ENCODE measurements at places on chromosomes 6 and 20.

DNA sequence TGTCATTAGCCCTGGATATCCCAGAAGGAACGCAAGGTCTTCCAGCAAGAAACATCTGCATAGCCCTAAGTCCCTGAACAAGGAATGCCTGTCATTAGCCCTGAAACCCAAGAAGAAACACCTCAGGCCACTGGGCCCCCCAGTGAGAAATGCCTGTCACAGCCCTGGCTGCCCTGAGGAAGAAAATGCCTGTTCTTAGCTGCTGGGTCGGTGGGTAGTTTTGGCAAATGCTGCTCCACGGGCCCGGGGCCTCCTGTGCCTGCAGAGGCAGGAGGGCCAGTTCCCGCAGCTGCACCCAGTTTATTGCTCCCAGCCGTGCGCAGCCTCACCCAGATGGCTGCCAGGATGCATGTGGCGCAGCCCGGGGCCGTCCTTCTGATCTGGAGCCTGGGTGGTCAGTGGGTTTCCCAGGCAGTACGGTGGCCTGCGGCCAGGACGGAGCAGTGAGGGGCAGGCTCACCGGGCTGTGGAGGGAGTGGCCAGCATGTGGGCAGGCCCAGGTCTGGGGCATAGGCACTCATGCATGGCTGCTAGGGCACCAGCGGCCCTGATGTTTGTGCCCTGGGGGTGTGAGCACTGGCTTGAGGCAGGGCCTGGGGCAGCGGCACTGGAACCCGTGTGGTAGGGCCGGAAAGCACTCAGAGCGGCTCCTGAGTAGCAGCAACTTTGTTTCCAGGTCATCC, 219.0 kb downstream of the ERMARD start:
- no peaks in the 10 kb centered on the region for H3K36me3 ChIP-seq
- no peak overlapping the region for H3K27ac ChIP-seq
- no peaks in the 10 kb centered on the region for H3K27me3 ChIP-seq
- no peak overlapping the region for H3K4me3 ChIP-seq
- peak; percentile 13 for DNase-seq
- no peaks in the 10 kb centered on the region for H3K4me1 ChIP-seq

DNA sequence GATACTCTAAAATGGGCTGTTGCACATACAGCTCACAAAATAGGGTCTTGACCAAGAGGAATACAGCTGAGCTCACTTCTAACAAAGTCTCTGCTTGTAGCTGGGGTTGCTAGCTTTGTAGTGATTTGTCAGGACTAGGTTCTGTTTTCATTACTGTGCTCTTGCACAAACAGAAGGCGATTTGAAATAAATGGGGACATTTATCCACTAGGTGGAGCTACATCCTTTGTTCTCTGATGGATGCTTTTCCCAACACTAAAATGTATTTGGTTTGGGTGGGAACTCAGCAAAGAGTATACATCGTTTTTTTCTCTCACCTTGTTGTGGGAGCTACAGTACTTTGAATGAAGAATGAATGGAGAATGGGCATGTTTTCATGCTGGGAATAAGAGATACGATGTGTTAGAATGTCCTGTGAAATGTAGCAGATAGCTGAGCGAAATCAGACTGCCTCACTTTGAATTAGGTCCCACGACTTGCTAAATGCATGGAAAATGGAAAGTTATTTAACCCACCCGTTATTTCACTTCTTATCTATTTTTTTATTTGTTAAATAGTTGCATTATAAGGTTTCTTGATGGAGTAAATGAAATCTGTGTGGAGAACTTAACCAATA, 494.7 kb upstream of the MAP3K7 start:
- H3K4me3 ChIP-seq: no peak overlapping the region
- no peaks in the 10 kb centered on the region for H3K27me3 ChIP-seq
- DNase-seq: no peak
- H3K4me1 ChIP-seq: no peaks in the 10 kb centered on the region
- H3K36me3 ChIP-seq: no peaks in the 10 kb centered on the region
- H3K27ac ChIP-seq: no peak overlapping the region

DNA sequence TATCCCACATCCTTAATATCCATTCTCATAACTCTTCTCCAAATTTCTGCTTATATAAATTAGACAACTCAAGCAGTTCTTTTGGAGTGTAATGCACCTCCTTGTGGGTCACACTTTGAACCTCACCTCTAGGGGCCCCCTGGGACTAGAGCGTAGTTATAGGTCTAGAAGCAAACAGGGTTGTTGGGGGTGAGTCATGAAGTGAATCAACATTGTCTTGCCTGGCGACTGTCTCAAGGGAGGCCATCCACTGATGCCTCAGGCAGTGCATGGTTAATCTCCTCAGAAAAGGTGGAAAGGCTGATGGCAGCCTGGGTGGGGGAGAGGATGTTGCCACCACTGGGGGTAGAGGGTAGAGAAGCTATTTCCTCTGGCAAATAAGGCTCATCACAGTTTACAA, 129.1 kb downstream of the TNFRSF21 start:
- no peaks in the 10 kb centered on the region for H3K4me1 ChIP-seq
- no peaks in the 10 kb centered on the region for H3K27me3 ChIP-seq
- H3K27ac ChIP-seq: no peak overlapping the region
- no peaks in the 10 kb centered on the region for H3K36me3 ChIP-seq
- H3K4me3 ChIP-seq: no peak overlapping the region

DNA sequence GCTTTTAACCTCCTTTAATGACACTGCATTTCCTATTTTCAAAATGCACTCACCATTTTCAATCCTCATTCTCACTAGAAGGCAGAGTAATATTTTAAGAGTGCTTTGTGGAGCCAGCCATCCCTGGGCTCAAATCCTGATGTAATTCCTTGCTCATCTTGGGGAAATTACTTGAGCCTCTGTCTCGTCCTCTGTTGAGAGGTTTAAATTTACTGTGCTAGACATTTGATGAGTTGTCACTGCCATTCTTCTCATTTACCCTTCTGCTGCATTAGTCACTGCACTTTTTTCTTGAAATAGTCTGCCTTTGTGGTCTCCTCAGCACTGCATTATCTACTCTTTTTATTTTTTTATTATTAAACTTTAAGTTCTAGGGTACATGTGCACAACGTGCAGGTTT, 150.0 kb upstream of the HDDC2 start:
- H3K4me1 ChIP-seq: no peaks in the 10 kb centered on the region
- DNase-seq: no peak
- no peak overlapping the region for H3K4me3 ChIP-seq

DNA sequence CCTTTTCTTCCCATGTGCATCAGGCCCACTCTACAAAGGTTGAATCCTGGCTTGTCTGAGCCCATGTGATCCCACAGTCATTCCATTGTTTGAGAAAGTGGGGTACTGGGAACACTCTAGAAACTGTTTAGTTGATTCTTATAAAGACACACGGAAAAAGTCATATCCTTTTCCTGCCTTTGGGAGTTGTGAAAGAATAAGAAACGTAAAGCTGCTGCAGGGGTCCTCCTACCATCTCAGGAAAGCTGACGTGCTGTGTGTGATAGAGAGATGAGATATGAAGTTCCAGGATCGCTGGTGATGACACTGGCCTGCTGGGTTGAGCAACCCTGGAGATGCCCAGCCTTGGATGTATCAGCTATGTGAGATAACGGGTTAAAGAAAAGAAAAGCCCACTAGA, 21.3 kb upstream of the HLA-DRB5 start:
- H3K27ac ChIP-seq: no peak overlapping the region
- H3K4me1 ChIP-seq: no peaks in the 10 kb centered on the region
- no peaks in the 10 kb centered on the region for H3K36me3 ChIP-seq
- H3K4me3 ChIP-seq: no peak overlapping the region

DNA sequence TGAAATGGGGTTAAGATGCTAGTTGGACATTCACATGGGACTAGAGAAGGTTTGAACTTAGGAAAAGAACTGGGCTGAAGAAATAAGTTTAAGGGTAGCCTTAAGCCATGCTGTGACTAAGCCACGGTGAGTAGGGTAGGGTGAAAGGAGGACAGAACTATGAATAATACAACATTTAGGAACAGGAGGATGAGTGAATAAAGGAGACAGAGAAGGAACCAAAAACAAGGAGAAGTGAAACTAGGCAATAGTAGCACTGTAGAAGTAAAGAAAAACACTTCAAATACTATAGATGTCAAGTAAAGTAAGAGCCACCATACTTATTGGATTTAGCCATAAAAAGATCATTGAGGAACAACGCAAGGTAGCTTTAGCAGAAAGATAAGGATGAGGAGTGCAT, 111.2 kb downstream of the KCNQ5 start:
- H3K4me3 ChIP-seq: no peak overlapping the region
- no peaks in the 10 kb centered on the region for H3K36me3 ChIP-seq
- no peaks in the 10 kb centered on the region for H3K4me1 ChIP-seq
- H3K27me3 ChIP-seq: no peaks in the 10 kb centered on the region

GRCh38 chr20:61186771-61187472, 65.1 kb upstream of the CDH4 start:
- H3K4me1 ChIP-seq: no peaks in the 10 kb centered on the region
- no peaks in the 10 kb centered on the region for H3K36me3 ChIP-seq
- no peak overlapping the region for H3K4me3 ChIP-seq

DNA sequence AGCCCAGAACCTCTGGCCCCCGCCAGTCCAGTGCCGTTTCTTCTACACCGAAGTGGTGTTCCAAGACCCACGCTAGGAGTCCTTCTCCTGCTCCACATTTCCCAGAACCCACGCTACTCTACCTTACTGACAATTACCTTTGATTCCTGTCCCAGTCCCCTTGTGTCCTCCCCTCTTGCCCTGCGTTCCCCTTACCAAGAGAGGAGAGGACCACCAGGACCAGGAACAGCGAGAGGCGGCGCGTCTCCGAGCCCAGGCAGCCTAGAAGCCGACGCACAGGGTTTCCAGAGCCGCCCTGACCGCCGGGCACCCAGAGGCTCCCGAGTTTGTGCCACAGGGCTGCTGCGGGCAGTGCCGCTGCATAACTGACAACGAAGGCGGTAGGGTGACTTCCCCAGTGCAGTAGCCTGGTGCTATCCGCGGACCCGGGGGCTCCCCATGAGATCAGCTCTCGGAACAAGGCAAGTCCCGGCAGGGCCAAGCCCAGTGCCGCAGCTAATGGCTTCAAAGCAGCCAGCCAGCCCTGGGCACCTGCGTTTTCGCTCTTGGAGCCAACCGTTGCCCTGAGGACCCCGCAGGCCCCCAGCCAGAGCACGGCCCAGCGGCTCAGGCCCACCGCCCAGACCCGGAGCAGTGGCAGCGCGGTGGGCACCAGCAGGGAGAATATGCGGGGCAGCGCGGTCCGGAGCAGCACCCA, 512 bp downstream of the TAP1 start:
- H3K27ac ChIP-seq: peak overlapping the region; percentile 95
- H3K27me3 ChIP-seq: no peaks in the 10 kb centered on the region
- H3K36me3 ChIP-seq: peaks cover 4% of the 10 kb centered on the region
- peaks cover 30% of the 10 kb centered on the region for H3K4me1 ChIP-seq
- DNase-seq: no peak

GRCh38 chr20:33005132-33005566, 916 bp upstream of the SUN5 start:
- no peak overlapping the region for H3K4me3 ChIP-seq
- no peaks in the 10 kb centered on the region for H3K36me3 ChIP-seq
- no peaks in the 10 kb centered on the region for H3K4me1 ChIP-seq
- no peaks in the 10 kb centered on the region for H3K27me3 ChIP-seq

- H3K4me1 ChIP-seq: no peaks in the 10 kb centered on the region
- no peak overlapping the region for H3K4me3 ChIP-seq
- no peaks in the 10 kb centered on the region for H3K36me3 ChIP-seq
- no peak overlapping the region for H3K27ac ChIP-seq
Measured at GRCh38 chr20:63085151-63085861, 78.5 kb upstream of the BHLHE23 start.

DNA sequence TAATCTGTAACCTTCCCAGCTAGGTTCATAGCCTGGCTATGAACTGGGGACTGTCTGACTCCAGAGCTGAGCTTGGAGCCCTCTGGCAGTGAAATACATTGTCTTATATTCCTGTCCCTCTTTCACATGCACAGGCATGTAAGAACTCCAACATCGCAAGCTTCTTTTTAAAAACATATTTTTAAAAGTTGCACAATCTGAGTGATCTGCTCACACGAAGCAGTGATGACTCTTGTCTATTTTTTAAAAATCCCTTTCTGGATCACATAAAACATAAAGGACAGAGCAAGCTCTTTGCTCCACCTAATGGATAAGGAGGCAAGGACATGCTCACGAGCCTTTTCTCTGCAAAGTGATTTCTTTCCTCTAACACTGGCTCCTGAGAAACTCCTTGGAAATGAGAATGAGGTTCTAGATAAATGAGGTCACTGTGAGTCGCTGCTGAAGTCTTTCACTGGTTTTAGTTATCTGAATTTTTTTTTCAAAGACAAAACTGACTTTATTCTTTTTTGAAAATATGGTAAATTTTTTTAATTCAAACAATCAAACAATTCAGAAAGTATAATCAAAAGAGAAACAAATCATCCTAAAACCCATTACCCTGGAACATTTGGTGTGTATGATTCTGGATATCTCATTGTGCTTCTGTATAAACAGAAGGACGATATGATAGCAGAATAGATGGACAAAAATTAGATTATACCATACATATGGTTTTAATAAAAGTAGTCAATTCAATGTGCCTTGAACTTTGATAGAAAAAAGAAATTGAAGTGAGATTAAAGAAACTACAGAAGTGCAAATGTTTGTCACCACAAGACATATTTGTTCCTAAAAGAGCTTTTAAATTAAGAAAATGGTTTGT, 30.8 kb downstream of the IL20RA start:
- no peaks in the 10 kb centered on the region for H3K27me3 ChIP-seq
- no peak overlapping the region for H3K4me3 ChIP-seq
- no peak for DNase-seq
- H3K36me3 ChIP-seq: no peaks in the 10 kb centered on the region
- H3K27ac ChIP-seq: no peak overlapping the region

DNA sequence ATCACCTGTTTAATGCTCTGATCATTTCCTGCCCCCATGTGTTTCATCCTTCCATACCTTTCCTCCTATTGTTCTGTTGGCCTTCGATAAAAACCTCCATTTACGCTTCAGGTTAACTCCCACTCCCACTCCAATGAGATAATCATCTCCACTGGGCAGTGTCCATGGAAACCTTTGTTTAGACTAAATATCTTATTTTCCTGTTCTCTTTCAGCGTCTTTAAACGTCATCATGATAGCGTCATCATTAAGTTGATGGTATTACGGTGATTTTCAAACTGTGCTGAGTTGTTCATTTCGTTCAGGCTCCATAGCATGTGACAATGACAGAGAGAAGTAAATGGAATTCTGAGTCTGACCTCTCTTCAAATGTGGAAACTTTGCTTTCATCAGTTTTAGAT, 970.5 kb upstream of the SLC35B3 start:
- no peak overlapping the region for H3K27ac ChIP-seq
- H3K4me1 ChIP-seq: no peaks in the 10 kb centered on the region

Measured in heart right ventricle (tissue), 16 donors.